AG08396 (cell line): ENCODE measurements at places on chromosomes 3 and 15.

DNA sequence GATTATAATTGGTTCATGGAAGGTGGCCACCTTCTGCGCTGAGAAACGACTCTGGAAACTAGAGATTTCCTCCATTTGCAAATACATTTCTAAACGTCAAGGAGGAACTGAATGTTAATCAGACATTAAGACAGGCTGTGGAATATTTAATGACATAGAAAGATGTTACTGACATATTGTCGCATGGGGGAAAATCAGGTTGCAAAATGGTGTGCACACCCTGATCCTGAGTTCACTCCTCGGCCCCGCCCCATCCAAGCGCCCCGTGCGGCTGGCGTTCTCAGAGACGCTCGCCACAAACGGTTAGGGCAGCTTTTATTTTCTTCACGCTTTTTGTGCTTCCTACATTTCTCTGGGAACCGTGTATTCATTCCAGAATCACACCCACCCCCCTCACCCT lies 10.7 kb downstream of the H1-8 start:
- DNase-seq, result no peak

- DNase-seq, result no peak
These were observed 250.0 kb upstream of the NECTIN3 start for GRCh38 chr3:110821586-110821985.

DNA sequence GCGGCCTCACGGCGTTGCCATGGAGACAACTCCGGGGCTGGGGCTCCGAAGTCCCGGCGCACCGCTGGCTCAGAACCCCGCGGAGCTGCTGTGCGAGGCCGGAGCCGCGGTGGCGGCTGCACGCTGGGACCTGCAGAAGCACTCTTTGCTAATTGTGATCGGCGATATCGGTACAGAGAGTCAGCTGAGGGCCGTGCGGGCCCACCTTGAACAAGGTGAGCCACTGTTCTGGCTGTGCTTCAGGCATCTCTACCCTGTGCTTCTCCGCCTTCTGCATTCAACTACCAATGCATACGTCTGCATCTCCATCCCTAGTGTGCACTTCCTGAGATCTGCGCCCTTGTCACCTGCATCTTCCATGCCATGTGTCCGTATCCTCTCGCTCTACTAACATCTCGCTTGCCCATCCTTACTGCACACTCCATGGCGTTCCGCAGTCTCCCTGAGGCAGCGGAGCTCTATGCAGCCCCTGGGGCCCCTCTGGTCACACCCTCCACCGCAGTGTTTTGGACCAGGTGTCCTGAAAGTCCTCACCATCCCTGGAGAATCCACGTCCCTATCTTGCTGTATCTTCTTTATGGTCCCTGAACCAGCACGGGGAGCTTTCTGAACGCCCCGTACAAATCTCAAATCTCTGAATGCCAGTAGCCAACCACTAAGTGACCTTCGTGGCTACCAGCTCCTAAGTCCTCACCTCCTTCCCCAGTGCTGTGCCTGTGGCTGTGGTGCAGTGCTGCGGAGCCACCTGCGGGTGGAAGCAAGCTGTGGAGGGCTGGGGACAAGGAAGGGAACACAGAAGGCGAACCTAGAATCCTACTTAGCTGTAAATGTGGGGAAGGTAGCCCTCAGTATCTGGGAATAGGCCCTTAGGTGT lies 6.2 kb upstream of the MAP1A start:
- no peak for DNase-seq

- DNase-seq, result no peak
These were observed 89.1 kb downstream of the MME start for GRCh38 chr3:155169197-155169596.

DNA sequence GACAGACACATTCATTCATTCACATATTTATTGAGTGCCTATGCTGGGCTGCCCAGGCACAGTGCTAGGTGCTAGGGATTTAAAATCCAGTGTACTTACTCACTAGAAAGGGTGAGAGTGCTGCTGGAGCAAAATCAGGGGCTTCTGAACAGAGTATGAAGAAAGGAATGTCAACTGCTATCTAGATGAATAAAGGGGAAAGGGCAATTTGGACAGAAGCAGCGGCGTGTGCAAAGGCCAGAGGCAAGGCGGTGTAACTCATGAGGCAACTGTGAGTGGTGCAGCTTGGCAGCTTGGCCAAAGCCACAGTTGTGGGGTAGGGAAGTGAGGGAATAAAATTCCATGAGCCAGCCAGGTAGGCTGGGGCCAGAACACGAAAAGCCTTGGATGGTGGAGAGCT lies 76.7 kb downstream of the RAD18 start:
- DNase-seq, result no peak

DNA sequence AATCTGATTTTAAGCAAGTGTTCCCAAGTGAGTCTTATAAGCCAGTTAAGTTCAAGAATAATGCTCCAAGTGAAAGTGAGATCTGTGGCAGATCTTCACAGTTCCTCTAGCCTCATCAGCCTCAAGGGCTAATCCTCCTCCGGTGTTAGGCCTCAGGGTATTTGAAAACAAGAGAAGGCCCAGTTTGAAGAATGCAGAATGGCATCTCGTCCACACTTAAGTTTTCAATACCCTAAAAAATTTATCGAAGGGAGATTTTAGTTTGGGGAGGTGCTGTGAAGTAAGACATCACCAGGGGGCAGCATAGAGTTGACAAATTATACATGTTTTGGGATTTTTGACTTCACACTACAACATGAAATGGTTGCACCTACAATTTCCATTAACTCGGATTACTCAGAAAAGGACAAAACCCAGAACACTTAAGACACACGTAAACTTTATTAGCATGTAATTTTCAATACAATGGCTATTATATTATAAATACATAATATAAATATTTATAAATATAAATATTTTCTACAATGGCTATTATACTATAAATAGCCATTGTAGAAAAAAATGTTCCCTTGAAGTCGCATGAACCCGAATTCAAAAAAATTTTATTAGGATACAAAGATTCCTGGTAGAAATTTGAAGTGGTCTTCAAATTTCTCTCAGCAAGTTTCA lies 2.3 kb upstream of the TMEM266 start:
- peak; percentile 53 for DNase-seq

GRCh38 chr15:83396101-83396500 lies 51.0 kb upstream of the SH3GL3 start:
- DNase-seq, result no peak

DNA sequence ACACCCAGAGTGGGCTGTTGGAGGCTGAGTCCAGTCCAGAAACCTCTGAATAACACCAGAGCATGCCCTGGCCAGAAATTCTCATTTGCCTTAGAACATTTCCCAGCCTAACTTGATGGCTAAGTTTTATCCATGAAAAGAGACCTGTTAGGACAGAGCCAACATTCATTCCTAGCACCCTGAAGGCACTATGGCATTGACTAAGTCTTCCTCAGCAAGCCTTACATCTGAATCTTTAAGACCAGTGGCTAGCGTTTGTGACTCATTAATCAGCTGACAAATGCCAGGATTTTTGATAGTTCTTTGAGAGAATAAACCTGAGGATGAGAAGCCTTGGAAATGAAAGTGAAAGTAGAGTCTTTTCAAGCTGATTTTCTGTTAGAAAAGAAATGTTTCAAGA lies 1087.1 kb upstream of the ALCAM start:
- peak; percentile 7 for DNase-seq

DNA sequence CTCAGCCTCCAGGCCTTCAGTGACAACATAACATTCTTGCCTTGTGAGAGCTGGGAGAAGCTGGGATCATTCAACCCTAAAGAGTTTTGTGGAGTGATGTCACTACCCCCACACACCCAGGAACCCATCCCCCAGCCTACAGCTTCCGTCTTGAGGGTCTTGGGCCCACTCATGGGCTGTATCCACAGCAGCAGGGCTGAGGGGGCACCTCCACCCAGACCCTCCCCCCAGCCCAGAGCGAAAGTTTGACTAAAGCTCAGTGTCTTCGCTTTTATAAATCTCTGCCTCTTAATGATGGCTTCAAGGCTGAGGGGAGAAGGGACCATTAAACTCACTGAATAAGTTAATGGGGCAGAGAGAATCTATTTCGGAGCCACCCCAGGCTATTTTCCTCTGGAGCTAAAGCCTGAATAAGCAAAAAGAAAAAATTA lies 23.8 kb downstream of the NTRK3 start:
- DNase-seq, result no peak
